ENCODE measurements at places on chromosomes 16 and 17. TPM values are rescaled to one million over a fixed set of nuclear protein-coding genes. Genes with fewer than 3 reads are reported as not detected.

BAIAP3 gene
- total RNA-seq: 0.32 TPM

DNASE1 gene
- total RNA-seq: 5.8 TPM

FGF11 gene
- total RNA-seq: 0.15 TPM

PRSS36 gene
- total RNA-seq: 1.5 TPM

BRIP1 gene
- total RNA-seq: 8.2 TPM

MYL11 gene
- not detected for total RNA-seq

C16orf90 gene
- total RNA-seq: not detected

GINS3 gene
- total RNA-seq: 8.8 TPM

DHRS11 gene
- total RNA-seq: 10.2 TPM

MRPL45 gene
- 30.1 TPM for total RNA-seq

PLD6 gene
- 2.9 TPM for total RNA-seq

CMTM1 gene
- 0.91 TPM for total RNA-seq

SOST gene
- total RNA-seq: not detected

KRT9 gene
- not detected for total RNA-seq

RHBDL3 gene
- total RNA-seq: not detected

ALOX12B gene
- total RNA-seq: not detected

ACAP1 gene
- total RNA-seq: not detected

CAPNS2 gene
- total RNA-seq: 0.97 TPM

KRTAP4-6 gene
- total RNA-seq: not detected

DOC2A gene
- total RNA-seq: 0.76 TPM

KRT15 gene
- total RNA-seq: 0.65 TPM

PLEKHH3 gene
- 8.4 TPM for total RNA-seq

SLC35G6 gene
- not detected for total RNA-seq

HASPIN gene
- 7.5 TPM for total RNA-seq

GAS7 gene
- 0.32 TPM for total RNA-seq

CDC6 gene
- 45.3 TPM for total RNA-seq

CDR2 gene
- 48.8 TPM for total RNA-seq

HOXB5 gene
- total RNA-seq: under 0.01 TPM

DNAH17 gene
- under 0.01 TPM for total RNA-seq

CSH1 gene
- total RNA-seq: not detected

HS3ST4 gene
- total RNA-seq: not detected

PRM2 gene
- total RNA-seq: not detected

SLC38A7 gene
- total RNA-seq: 28.9 TPM

TBC1D3G gene
- not detected for total RNA-seq

ABCC3 gene
- total RNA-seq: 1.6 TPM

DLX3 gene
- not detected for total RNA-seq

KRTAP4-5 gene
- total RNA-seq: not detected

TP53TG3B gene
- total RNA-seq: not detected

STH gene
- not detected for total RNA-seq

KRT33A gene
- total RNA-seq: not detected

HOXB8 gene
- 3.6 TPM for total RNA-seq

GLYR1 gene
- total RNA-seq: 67.5 TPM

SRCIN1 gene
- total RNA-seq: not detected

OR4D1 gene
- total RNA-seq: not detected

RBFOX1 gene
- not detected for total RNA-seq

Measured in epithelial cell of umbilical artery (primary cell).